T-helper 1 cell (primary cell): ENCODE measurements at places on chromosomes 1 and 21.

DNA sequence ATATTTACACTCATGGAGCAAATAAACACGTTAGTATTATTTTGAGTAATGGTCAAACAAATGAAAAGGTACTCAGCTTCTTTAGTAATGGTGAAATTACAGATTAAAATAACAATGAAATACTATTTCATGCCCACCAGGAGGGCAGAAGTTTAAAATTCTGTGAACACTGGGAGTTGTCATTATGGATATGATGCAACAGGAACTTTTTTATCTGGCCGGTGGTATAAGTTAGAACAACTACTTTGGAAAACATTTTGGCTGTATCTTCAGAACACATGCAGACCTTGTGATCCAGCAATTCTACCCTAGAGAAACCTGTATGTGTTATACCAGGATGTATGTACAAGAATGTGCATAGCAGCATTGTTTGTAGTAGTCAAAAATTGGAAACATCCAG is 23.2 kb upstream of the PPP1R8 start:
- DNase-seq = no peak

DNA sequence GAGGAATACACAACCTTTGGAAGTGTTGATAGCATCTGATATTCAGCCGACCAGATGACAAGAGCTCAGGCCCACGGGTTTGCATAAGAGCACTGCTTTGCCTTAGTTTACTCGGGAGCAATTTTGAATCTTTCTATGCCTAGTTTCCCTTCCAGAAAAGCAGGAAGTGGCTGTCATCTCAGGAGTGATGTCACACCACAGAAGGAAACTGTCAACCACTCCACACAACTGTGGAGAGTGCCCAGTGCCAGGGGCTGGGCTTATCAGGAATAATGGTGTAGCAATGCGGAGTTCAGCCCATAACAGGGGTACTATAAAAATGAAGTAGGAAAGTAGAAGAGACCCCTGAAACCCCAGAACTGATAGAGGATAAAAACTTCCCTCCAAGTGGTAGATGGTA is 28.4 kb downstream of the NTPCR start:
- no peak for DNase-seq

DNA sequence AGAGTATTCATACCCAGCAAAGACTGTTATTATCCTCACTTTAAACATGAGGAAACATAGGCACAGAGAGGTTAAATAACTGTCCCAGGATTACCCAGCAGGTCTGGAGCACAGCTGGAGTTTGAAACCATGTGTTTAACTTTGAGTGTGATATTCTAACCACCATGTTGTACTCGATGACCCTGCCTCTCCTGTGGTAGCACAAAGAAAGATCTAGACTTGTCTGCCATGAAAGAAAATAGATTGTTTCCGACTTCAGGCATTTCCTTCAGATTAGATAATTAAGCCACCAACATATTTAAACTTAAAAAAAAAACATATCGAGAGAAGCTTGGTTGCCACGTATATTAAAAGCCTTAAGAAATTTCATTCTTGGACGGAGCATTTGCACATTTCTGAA is 104.6 kb upstream of the RUNX1 start:
- DNase-seq = no peak

DNA sequence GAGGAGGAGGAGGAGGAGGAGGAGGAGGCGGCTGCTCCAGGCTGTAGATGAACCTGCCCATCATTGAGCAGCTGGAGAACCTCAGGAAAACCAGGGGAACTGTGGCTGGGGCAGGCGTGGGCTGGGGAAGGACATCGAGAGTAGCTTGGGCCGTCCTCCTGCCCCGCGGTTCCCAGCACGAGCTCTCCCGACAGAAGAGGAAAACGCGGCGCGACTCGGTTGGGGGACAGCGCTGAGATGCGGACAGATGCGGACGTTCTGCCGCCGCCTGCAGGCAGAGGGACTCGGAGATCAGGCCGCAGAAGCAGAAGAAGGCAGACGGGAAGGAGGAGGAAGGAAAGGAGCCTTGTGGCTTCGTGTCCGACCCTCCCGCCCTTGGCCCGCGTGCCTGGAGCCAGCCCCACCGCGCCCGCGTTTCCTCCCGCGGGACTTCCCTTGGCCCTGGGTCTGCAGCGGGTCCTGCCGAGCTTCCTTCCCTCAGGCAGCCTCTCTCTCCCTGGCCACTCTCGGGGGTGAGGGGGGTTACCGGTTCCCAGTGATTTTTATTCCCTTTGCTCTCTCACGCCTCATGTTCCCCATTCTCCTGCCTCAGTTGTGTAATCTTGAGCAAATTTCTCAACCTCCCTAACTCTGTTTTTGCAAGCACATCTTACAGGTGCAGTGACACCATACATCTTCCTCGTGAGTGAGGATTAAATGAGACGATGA is 1.7 kb upstream of the TNFRSF9 start:
- peak; percentile 16 for DNase-seq

- no peak for DNase-seq
These were observed 166.9 kb downstream of the MAGI3 start for GRCh38 chr1:113557187-113557586.

GRCh38 chr1:41499591-41499990 is 15.1 kb upstream of the EDN2 start:
- DNase-seq = no peak

GRCh38 chr1:98203466-98203865 is 282.6 kb upstream of the DPYD start:
- no peak for DNase-seq

- DNase-seq = no peak
These were observed 5.1 kb downstream of the DCST1 start for GRCh38 chr1:155038602-155039307.

DNA sequence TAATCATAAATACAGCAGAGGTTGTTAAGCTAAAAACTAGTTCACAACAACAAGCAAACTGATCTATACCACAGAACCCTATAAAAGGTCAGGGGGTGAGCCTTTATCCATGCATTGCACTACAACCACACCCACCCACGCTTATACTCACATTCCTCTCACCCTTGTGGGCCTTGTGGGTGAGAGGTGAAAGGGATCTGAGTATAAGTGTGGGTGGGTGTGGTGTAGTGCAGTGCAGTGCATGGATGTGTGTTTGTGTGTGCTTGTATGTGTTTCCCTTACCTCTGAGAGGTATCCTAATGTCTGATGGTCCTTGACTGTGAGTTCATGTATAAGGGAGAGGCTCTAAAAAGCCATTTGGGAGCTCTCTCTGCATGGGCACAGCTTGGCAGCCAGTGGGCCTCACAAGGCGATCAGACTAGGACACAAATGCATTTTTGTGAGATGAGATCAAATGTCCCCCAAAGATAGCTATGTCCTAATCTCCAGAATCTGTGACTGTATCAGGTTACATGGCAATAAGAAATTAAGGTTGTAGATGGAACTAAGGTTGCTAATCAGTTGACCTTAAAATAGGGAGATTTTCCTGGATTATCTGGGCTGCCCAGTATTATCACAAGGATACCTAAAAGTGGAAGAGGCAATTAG is 95.5 kb upstream of the DPT start:
- DNase-seq = no peak

DNA sequence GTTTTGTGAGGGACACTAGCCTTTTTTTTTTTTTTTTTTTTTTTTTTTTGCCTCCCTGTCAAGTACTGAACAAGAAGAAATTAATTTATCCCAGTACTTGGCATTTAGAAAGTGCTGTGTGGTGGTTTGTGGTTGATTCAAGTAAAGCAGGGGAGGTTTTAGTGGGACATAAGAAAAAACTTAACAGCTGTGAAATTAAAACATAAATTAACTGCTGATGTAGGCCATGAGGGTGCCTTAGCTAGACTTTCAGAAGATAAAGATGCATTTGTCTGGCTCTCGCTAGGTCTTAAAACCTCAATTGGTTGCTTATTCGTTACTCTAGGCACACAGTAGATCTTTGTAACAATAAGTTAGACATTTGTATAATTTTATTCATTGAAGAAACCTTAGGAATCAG is 52.3 kb downstream of the SPATA46 start:
- DNase-seq = no peak

GRCh38 chr1:157833145-157833544 is 8.5 kb downstream of the CD5L start:
- no peak for DNase-seq

DNA sequence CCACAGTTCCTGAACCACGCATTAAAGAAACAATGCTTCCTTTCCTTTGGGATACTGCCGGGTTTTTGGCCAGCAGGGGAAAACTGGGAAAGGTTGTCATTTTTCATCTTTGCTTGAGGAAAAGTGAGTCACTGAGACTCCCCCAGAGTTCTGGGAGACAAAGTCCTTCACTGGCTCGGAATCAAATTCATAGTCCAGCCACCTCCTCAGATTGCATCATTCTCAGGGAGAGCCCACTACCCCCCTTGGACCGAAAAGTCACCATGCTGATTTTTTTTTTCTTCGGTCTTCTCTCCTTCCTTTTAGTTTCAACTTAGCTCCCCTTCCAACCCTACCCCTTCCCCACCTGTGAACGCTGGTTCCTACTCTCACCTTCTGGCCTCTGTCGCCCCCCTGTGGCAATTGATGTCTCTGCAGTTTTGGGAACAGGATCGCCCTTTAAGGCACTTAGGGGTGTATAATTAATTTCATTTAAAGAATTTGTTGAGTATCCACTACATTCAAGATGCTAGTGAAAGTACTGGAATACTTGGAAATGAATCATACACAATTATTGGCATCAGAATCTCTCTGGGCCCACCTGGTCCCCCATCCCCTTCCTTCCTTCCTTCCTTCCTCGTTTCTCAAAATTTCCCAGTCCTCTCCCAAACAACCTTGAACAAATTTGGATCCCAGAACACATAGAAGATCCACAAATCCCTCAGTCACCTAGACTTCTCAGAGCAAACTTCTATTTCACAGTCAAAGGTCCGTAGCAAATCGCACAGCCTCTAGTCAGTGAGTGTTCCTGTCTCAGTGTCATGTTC is 6.9 kb downstream of the ACKR1 start:
- no peak for DNase-seq

DNA sequence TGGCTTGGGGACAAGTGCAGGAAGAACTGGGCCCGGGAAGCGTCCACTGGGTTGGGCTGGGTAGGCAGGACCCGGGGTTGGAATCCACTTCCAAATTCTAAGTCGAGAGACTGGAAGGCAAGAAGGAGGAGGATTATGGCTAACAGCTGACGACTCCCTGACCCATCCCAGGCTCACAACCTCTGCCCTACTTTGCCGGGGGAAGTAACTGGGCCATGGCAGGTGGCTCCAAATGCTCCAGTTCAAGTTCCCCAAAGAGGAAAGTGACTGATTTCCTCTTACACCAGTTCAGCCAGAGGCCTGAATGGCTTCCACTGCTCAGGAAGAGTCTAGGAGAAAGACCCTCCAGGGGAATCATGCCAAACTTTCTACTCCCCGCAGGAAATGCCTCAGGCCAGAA is 11.4 kb downstream of the EMC1 start:
- no peak for DNase-seq

DNA sequence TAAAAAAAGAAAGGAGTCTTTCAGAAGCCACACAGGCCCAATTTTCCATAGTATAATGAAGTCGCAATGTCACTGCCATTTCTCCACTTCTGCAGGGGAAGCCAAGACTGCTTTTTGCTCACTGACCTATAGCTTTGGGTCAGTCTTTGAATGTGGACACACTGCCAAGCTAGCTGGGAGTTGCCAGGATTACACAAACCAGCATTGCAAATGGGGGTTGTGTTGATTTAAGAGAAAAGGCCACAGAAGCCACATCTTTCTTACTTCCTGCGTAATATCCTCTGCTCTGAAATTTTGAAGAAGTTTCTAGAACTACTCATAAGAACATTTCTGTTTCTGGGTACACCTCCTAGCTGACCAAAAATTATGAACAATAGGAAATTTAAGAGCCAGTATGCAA is 45.8 kb upstream of the SAMSN1 start:
- no peak for DNase-seq

DNA sequence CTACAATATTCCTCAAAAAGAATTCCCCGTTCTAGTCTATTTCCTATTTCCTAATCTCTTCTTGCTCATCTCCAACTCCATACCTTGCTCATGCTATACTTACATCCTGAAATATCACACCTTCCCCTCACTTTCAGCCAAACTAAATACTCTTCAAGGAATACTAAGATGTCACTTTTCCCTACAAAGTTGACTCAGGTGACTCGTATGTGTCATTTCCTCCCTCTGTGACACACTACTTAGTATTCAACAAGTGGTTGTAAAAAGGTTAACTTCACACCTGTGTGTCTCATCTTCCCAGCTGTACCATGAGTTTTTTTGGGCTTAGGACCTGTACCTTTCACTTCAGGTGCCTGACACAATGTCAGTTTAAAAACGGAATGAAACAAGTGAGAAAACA is 81.9 kb upstream of the LBR start:
- DNase-seq = no peak

GRCh38 chr21:28579986-28580550 is 412.6 kb downstream of the LTN1 start:
- no peak for DNase-seq

- DNase-seq = no peak
These were observed 14.8 kb upstream of the S1PR1 start for GRCh38 chr1:101221945-101222429.

- DNase-seq = no peak
These were observed 202.4 kb downstream of the URB2 start for GRCh38 chr1:229828461-229828860.

DNA sequence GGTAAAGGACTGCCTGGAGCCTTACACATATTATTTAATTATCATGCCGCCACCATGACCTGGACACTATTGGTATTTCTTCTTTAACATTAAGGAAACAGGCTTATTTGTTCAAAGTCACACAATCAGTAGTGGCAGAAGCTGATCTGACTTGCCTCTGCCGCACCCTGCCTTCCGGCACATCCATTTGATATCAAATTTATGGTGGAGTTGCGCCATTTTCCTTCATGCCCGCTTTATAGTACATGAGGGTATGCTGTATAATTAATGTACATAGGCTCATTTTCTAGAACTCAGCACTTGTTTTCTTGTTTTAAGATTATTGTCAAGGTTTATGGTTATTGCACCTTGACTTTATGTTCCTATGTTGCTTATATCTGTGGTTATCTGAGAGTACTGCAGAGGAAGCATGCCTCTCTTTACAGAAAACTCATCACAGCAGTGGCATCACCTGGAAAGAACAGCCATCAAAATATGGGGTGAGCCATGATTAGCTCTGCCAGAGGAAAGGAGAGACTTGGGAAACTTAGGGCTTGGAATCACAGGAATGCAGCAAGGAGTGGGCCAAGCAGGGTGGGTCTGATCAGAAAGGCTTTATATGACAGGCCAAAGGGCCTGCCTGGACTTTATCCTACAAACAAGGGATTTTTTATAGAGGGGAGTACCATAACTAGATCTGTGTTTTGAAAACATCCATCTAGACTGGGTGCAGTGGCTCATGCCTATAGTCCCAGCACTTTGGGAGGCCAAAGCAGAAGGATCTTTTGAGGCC is 72.2 kb upstream of the GJB5 start:
- no peak for DNase-seq

GRCh38 chr1:3599286-3599811 is 12.0 kb downstream of the MEGF6 start:
- DNase-seq = no peak

- DNase-seq = no peak
These were observed 7.6 kb downstream of the COL16A1 start for GRCh38 chr1:31696242-31696641.

GRCh38 chr1:19010995-19011844 is 54.7 kb upstream of the IFFO2 start:
- DNase-seq = no peak
